Naive thymus-derived CD4-positive, alpha-beta T cell (primary cell): ENCODE measurements at places on chromosomes 5 and 9. TPM values are rescaled to one million over a fixed set of nuclear protein-coding genes. Genes with fewer than 3 reads are reported as not detected.

RASEF gene
- polyA plus RNA-seq = not detected

NFIB gene
- not detected for polyA plus RNA-seq

SPINK4 gene
- polyA plus RNA-seq = not detected

GRM6 gene
- not detected for polyA plus RNA-seq
